Fibroblast of mammary gland (primary cell): ENCODE measurements at places on chromosomes 7 and 10.

GRCh38 chr7:86785641-86786040 lies 141.9 kb downstream of the GRM3 start:
- no peak for DNase-seq

GRCh38 chr7:134991469-134992339 lies 5.4 kb downstream of the AGBL3 start:
- DNase-seq: no peak

DNA sequence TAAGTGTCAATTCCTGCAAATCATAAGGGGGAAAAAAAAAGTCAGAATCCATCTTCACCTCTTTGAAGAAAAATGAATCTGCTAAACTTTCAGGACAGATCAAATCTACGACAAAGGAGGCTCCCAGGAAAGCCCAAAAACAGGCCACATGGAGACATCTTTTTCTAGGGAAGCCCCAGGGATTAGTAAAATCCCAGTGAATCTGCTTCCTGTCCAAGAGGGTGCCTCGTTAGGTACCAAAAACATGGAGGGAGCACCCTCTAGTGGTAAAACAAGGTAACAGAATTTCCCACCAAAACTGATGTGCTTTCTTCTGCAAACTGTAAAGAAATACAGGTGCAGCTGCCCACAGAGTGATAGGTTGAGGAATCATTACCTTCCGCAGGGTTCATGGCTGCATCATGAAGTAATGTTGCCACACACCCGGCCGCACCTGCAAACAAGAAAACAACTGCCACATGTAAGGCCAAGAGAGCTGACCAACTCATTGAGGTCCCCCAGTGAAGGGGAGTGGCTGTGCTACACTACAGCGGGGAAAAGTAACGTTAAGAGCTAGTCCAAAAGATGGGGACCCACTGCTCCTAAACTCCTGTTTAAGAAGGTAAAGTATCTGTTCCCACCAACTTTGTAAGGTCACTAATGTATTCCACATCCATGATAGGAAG lies 7.9 kb downstream of the SLC25A28 start:
- DNase-seq: peak; percentile 69

- DNase-seq: no peak
Measured at GRCh38 chr7:43211693-43212092, 99.2 kb downstream of the HECW1 start.

- no peak for DNase-seq
Measured at GRCh38 chr7:68576366-68576765, 1021.9 kb upstream of the AUTS2 start.

DNA sequence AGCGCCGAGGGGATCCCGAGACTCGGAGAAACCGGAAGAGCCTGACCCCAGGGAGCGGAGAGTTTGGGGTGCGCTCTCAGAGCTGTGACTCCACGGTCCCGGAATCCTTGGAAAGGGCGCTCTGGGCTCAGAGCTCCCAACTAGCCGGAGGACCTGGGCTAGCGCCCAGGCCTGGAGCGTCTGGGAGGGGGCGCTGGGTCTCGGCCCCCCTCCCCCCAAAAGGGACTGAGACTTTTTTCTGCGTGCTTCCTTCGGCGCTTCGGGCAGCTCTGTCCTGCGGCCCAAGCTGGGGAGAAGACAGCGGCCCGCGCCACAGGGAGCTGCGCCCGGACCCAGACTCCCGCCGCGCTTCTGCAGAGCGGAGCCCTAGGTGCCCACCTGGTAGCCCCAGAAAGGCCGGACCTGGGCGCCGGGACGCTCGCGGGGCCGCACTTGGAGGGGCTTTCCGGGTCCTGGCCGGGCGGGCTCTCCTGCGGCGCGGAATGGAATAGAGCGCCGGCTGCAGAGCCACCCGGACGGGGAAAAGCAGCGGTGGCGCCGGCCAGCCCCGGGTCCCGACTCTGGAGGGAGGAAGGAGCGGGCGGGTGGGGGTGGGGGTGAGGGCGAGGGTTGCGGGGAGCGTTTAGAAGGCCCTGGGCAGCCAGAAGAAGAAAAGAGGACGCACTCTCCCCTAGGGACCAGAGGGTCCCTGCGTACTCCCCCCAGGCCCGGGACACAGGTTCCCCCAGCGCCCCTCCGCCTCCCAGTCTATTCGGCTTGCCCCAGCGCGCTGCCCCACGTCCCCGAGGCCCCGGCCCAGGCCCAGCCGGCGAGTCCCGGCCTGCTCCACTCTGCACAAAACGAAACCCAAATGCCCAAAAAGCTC lies 4.7 kb downstream of the ZNF503 start:
- peak; percentile 19 for DNase-seq

GRCh38 chr10:72567889-72568640 lies 57.8 kb downstream of the MICU1 start:
- DNase-seq: peak; percentile 3

GRCh38 chr10:70761727-70762350 lies 23.3 kb downstream of the TBATA start:
- DNase-seq: no peak

DNA sequence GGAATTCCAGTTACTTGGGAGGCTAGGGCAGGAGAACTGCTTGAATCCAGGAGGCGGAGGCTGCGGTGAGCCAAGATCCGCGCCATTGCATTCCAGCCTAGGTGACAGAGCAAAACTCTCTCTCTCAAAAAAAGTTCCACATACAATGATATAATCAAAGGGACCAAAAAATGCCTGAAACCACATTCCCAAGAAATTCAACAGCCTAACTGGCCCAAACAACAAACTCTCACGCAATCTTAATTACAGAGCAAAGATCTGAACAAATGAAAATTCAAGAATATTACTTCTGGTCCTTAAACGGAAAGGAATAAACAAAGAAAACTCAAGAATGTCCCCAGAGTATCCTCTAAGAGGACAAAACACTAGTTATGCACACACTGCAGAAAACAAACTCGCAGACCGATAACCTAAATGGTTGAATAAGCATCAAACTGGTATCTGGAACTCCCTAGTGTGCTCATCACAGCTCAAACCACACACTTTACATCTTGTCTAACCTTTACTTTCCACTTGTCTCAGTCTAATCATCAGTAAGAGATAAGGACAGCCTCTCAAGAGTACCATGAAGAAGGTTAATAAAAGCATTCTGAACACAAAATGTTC lies 3.7 kb downstream of the OGA start:
- no peak for DNase-seq

- peak; percentile 81 for DNase-seq
Measured at GRCh38 chr7:99201027-99201426, 6.9 kb downstream of the KPNA7 start.

DNA sequence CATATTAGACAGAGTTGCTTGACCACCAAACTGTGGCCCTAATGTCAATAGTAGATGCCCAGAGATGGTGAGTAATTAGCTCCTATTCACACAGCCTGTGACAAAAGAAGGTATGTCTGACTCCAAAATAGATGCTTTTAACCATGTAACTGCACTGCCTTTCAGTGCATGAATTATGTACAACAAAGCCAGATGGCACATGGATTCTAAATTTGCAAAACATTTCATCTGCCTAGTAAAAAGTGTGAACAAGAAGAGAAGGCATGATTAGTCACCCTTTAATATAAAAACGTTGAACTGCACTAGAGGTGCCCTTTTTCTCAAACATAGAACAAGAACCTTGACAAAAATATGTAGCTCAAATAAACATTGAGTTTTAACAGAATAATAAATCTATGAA lies 35.5 kb upstream of the PTPRZ1 start:
- no peak for DNase-seq

GRCh38 chr7:13416071-13416470 lies 573.4 kb downstream of the ETV1 start:
- no peak for DNase-seq

- DNase-seq: no peak
Measured at GRCh38 chr7:157824011-157824818, 487.4 kb downstream of the DNAJB6 start.

GRCh38 chr7:78165454-78165853 lies 366.9 kb downstream of the PHTF2 start:
- no peak for DNase-seq
